ENCODE measurements at places on chromosomes 5 and 9.

- DNase-seq, result no peak
Measured at GRCh38 chr5:7529880-7530279, 133.9 kb downstream of the ADCY2 start.

DNA sequence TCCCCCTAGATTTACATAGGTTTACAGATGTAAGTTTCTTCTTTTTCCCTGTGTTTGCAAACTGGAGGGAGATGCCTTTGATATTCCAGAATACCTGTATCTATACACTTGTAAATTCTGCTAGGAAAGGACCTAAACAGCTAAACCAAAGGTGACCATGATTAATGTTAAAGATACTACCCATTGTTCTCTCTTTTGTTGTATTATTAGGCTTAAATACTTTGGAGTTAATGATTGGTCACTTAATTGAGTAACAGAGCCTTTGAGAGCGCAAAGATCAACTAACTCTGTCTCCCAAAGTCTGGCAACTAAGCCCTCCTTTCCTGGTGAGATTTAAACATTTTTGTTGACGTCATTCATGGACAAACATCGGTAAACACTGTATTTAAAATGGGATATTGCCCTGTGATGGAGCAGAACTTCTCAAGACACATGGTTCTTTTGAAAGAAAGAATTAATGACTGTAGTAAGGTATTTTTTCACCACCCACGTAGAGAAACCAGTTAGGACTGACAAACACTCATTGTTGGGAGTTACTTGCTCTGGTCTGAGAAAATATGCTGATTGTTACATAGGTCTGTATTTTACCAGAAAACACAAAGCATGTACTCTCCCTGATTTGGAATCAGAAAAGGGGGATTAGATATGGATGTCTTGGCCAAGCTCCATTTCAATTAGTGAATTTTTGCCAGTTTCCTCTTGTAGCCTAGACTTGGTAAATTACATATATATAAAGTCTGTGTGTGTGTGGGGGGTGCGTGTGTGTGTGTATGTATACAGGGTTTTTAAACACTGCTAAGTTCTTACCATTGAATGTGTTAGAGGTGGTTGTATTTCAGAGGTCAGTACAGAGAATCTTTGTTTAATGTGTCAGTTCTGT lies 4.6 kb downstream of the VCAN start:
- no peak for DNase-seq

- DNase-seq, result no peak
Measured at GRCh38 chr5:158414333-158414762, 555.4 kb upstream of the CLINT1 start.

GRCh38 chr5:161007879-161008278 lies 155.9 kb upstream of the ATP10B start:
- no peak for DNase-seq

DNA sequence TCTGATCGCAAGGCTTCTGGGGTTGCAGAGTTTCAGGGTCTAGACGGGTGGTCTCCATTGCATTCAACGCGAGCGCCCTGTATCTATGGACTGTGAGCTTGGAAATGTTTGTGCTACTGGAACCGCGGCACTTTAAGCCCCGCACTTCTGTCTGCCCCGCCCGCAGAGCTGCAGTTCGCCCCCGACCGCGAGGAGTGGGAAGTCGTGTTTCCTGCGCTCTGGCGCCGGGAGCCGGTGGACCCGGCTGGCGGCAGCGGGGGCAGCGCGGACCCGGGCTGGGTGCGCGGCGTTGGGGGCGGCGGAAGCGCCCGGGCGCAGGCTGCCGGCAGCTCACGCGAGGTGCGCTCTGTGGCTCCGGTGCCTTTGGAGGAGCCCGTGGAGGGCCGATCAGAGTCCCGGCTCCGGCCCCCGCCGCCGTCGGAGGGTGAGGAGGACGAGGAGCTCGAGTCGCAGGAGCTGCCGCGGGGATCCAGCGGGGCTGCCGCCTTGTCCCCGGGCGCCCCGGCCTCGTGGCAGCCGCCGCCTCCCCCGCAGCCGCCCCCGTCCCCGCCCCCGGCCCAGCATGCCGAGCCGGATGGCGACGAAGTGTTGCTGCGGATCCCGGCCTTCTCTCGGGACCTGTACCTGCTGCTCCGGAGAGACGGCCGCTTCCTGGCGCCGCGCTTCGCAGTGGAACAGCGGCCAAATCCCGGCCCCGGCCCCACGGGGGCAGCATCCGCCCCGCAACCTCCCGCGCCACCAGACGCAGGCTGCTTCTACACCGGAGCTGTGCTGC lies 1.0 kb downstream of the ADAMTS19 start:
- DNase-seq, result peak; percentile 82
